Ovary (tissue), 10 donors: ENCODE measurements at places on chromosomes 4 and X.

- no peak overlapping the region for H3K4me3 ChIP-seq
- no peak overlapping the region for H3K27ac ChIP-seq
- DNase-seq, result peak; percentile 84
- H3K36me3 ChIP-seq, result no peaks in the 10 kb centered on the region
- H3K27me3 ChIP-seq, result no peaks in the 10 kb centered on the region
Measured at GRCh38 chr4:38387348-38387747, 276.7 kb upstream of the KLF3 start.

- no peak overlapping the region for H3K4me3 ChIP-seq
- H3K4me1 ChIP-seq, result no peaks in the 10 kb centered on the region
- no peak for DNase-seq
- H3K27ac ChIP-seq, result no peak overlapping the region
- H3K27me3 ChIP-seq, result no peaks in the 10 kb centered on the region
Measured at GRCh38 chrX:19866626-19867410, 20.6 kb downstream of the SH3KBP1 start.

GRCh38 chrX:39050427-39050826 is 249.2 kb downstream of the MID1IP1 start:
- no peaks in the 10 kb centered on the region for H3K36me3 ChIP-seq
- H3K4me3 ChIP-seq, result no peak overlapping the region
- H3K27me3 ChIP-seq, result no peaks in the 10 kb centered on the region
- DNase-seq, result no peak
- no peaks in the 10 kb centered on the region for H3K4me1 ChIP-seq

DNA sequence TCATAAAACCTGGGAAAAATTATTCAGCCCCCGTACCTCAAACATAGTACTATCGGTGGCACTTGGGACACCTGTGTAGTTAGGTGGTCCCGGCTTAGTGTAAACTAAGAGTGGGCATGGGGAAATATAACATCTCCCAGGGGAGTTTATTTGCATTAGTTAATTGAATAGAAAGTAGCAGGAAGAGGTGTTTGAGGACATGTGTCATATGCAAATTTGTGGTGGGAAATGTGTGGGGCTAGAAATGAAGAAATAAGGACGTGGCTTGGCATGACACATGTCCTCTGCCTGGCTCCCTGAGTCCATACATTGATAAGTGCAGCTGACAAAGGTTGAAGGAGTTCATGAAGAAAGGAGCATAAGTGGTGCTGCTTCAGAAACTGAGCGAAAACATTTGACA is 483.6 kb downstream of the SH2D1A start:
- no peaks in the 10 kb centered on the region for H3K36me3 ChIP-seq
- no peak overlapping the region for H3K4me3 ChIP-seq
- H3K27ac ChIP-seq, result no peak overlapping the region

GRCh38 chrX:9566150-9566621 is 101.3 kb downstream of the TBL1X start:
- H3K4me1 ChIP-seq, result peaks cover 8% of the 10 kb centered on the region
- no peaks in the 10 kb centered on the region for H3K36me3 ChIP-seq
- no peaks in the 10 kb centered on the region for H3K27me3 ChIP-seq

DNA sequence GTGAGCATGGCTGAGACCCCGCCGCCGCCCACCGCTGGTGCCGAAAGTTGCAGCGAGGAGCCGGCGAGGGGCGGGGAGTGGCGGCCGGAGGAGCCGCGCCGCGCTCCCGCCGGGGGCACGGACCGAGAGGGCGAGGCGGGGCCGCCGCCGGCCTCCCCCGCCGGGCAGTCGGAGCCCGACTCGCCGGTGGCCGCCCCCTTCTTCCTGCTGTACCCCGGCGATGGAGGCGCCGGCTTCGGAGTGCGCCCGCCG is 16.5 kb downstream of the UTP3 start:
- peak overlapping the region; percentile 84 for H3K27ac ChIP-seq
- H3K36me3 ChIP-seq, result no peaks in the 10 kb centered on the region
- no peak for DNase-seq
- no peaks in the 10 kb centered on the region for H3K27me3 ChIP-seq
- peak overlapping the region; percentile 95 for H3K4me3 ChIP-seq
- peaks cover 2% of the 10 kb centered on the region for H3K4me1 ChIP-seq

DNA sequence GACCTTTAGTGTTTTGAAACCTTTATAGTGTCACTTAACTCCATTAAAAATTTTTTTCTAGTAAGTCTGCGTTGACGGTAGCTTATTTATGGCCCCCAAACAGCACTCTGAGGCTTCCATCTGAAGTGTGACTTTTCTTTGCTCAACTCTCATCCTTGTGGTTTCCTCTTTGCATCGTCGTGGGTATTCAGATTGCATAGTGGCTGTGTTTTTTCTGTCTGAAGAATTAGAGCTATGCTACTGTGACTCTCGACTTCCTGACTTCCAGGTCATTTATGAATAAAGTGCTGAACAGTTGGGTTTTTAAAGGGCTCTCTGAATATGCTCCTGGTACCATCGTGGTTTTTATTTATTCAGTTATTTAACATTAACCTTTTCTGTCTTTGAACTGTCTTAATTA is 44.9 kb downstream of the JADE1 start:
- H3K4me1 ChIP-seq, result peaks cover 6% of the 10 kb centered on the region
- DNase-seq, result no peak
- no peak overlapping the region for H3K4me3 ChIP-seq
- no peaks in the 10 kb centered on the region for H3K27me3 ChIP-seq
- no peak overlapping the region for H3K27ac ChIP-seq

DNA sequence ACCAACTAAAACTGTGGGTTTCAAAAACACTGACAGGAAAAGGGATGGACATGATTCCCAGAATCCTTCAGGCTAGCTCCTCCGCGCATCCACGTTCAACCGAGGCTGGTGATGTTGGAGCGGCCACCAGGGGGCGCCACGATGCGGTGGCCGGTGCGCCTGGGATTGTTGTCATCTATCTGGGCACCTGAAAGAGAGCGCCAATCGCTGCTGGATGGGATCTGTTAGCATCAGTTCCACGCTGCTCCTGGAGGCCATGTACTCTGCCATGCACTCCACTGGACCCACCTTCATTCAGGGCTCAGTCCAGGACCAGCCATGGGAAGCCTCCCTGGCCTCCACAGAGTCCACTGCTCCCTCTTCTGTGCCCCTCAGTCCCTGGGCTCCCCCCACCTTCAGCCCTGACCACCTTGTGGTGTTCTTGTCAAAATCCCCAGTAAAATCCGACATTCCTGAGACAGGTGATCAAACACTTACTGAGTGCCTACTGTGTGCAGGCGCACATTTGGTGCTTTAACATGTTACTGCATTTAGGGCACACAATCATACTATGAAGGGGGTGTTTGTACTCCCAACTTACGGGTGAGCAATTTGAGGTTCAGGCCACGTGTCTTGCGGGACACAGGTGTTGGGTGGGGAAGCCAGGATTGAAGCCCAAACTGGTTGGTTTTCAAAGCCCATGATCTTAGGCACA is 71.1 kb downstream of the CRMP1 start:
- DNase-seq, result no peak
- H3K4me3 ChIP-seq, result no peak overlapping the region
- H3K27ac ChIP-seq, result no peak overlapping the region
- no peaks in the 10 kb centered on the region for H3K27me3 ChIP-seq
- no peaks in the 10 kb centered on the region for H3K4me1 ChIP-seq
- no peaks in the 10 kb centered on the region for H3K36me3 ChIP-seq

DNA sequence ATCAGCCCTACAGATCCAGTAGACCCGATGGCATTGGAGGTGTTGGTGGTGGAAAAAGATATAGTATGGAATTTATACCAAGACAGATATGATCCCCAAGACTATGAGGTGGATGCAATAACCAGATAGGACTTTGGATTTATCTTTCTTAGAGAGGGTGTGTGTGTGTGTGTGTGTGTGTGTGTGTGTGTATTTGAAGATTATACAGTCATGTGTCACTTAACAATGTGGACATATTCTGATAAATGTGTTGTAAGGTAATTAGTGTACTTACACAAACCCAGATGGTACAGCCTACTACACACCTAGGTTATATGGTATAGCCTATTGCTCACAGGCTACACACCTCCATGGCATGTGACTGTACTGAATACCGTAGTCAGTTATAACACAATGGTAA is 24.4 kb upstream of the TAB3 start:
- no peaks in the 10 kb centered on the region for H3K36me3 ChIP-seq
- no peak overlapping the region for H3K27ac ChIP-seq
- no peaks in the 10 kb centered on the region for H3K27me3 ChIP-seq
- H3K4me3 ChIP-seq, result no peak overlapping the region
- no peak for DNase-seq

DNA sequence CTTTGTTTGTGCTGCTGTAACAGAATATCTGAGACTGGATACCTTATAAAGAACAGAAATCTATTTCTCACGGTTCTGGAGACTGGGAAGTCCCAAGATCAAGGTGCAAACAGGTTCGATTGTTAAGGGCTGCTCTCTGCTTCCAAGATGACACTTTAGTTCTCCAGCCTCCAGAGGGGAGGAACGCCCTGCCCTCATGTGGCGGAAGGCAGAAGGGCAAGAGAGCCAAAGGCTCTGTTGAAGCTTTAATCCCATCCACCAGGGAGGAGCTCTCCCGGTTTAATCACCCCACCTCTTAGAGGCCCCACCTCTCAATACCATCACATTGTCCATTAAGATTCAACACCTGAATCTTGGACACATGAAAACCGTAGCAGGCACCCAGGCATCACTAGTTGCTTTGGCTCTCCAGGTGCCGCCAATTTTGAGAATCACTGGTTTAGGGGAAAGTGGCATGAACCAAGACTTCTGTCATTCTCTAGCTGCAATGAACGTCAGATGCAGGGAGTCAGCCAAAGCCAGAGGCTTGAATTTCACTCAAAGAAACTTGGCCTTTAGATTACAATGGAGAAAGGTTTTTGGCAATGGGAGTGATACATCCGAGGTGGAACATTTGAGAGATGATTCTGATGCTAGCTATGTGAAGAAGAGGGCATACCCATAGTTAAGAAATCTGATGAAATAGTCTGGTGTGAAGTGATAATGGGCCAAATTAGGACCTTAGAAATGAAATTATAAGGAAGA is 15.7 kb downstream of the FHL1 start:
- peaks cover 2% of the 10 kb centered on the region for H3K4me1 ChIP-seq
- no peaks in the 10 kb centered on the region for H3K36me3 ChIP-seq
- no peaks in the 10 kb centered on the region for H3K27me3 ChIP-seq
- H3K27ac ChIP-seq, result no peak overlapping the region

DNA sequence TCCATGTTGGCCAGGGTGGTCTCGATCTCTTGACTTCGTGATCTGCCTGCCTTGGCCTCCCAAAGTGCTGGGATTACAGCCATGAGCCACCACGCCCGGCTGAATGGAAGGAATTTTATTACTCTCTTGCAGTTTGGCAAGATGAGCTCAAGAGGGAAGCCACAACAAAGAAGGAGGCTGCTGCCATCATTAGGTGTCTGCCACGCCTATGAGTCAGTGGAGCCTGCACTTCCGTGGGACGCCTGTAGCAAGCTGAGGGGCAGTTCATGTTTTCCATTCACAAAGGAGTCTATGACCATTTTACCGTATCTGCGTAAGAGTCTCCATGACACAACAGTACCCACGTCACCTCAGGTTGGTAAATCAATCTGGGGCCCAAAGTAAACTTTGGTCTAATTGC is 51.2 kb upstream of the CHRNA9 start:
- no peak for DNase-seq
- no peaks in the 10 kb centered on the region for H3K36me3 ChIP-seq
- no peaks in the 10 kb centered on the region for H3K4me1 ChIP-seq
- H3K4me3 ChIP-seq, result no peak overlapping the region
- no peaks in the 10 kb centered on the region for H3K27me3 ChIP-seq

GRCh38 chrX:48726596-48726995 is 30.1 kb downstream of the SUV39H1 start:
- DNase-seq, result no peak
- no peaks in the 10 kb centered on the region for H3K4me1 ChIP-seq
- H3K4me3 ChIP-seq, result no peak overlapping the region

DNA sequence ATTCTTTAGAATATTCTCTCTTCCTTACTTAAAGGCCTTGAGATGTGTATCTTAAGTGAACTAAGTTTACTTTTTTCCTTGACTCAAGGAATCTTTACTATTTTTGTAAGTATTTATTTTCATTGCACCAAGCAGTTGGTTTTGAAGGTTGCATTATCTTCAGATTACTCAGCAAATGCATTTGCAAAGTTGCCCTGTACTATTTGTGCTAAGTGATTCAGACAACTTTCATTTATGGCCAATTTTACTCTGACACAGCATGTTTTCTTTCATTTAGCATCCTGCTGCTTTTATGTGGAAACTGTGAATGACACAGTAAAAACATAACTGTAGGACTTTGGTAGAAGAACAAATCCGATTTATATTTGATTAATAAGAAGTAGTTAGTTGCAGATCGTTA is 191.0 kb downstream of the CCSER1 start:
- no peak overlapping the region for H3K4me3 ChIP-seq
- H3K27ac ChIP-seq, result no peak overlapping the region
- H3K4me1 ChIP-seq, result no peaks in the 10 kb centered on the region
- DNase-seq, result no peak

DNA sequence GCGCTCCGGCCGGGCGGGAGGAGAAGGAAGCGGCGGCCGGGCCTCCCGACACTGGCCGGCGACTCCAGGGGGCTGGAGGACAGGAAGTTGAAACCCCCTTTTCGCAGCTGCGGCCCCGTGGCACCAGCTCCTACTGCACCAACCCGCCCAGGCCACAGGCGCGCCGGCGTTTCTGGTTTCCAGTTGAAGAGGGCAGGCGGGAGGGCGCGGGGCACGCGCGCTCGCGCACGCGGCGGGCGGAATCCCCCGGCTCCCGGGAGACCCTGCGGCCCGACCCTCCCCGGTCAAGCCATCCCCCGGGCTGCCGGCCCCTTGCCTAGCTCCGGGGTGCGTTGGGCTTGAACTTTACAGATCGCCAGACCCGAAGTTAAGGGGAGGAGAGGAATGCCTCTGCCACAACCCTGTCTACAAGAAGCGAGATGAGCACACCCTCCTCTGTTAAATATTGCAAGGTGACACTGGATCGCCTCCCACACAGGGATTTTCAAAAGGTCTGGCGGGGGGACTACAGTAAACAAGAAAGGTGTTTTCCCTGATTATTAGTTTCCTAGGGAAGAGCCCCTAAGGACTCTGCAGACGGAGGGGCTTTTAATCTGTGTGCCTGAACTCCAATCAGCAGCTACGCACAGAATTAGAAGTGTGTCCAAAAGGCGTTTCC is 1.4 kb downstream of the ELOVL6 start:
- DNase-seq, result no peak
- peak overlapping the region; percentile 80 for H3K27ac ChIP-seq
- H3K4me1 ChIP-seq, result peaks cover 1% of the 10 kb centered on the region
- no peaks in the 10 kb centered on the region for H3K27me3 ChIP-seq

GRCh38 chr4:35818520-35818919 is 425.8 kb downstream of the ARAP2 start:
- H3K36me3 ChIP-seq, result no peaks in the 10 kb centered on the region
- DNase-seq, result no peak
- no peaks in the 10 kb centered on the region for H3K4me1 ChIP-seq
- no peaks in the 10 kb centered on the region for H3K27me3 ChIP-seq

DNA sequence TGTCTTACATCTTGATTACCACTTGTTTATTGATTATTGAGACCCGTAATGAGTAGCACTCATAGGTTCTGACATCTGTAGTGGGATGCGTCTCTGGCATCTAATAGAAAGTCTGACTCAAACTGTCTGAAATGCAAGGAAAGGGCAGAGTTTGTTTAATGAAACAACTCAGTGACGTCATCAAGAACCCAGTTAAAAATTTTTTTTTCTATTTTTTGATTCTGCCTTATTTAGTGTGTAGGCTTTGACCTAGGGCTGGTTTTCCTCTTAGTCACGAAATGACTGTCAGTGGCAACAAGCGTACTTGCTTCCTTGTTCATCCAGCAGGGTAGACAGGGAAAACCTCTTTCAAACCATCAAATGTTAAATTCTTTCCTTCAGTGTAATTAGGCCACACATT is 3.1 kb upstream of the CDKL5 start:
- H3K36me3 ChIP-seq, result no peaks in the 10 kb centered on the region
- no peak for DNase-seq
- no peak overlapping the region for H3K4me3 ChIP-seq
- no peaks in the 10 kb centered on the region for H3K4me1 ChIP-seq
- no peak overlapping the region for H3K27ac ChIP-seq
